ENCODE measurements at places on chromosomes 11 and 22.

GRCh38 chr11:32809313-32809712 lies 14.9 kb upstream of the CCDC73 start:
- peak; percentile 83 for DNase-seq

GRCh38 chr11:83007909-83008580 lies 63.7 kb downstream of the RAB30 start:
- peak; percentile 94 for DNase-seq

DNA sequence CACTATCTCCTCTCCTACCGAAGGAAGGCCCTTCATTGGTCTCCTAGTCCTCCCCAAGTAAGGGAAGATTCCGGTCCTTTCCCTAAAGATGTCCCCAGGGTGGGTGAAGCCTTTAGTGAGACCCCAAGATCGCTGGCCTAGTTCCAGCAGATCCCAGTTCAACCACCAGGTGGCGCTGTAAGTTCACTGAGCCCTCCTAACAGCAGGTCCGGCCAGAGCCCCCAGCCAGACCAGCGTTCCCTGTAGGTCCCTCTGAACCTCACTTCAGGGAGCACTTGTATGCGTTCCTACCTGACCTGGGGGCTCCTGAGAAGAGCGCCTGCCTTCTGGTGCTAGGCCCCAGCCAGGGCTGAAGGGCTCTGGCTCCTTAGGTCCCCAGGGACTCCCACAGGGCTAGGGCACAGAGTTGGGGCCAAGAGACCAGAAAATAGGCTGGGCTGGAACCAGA lies 38.1 kb downstream of the LMO1 start:
- DNase-seq = peak; percentile 89

GRCh38 chr11:8863838-8864237 lies 47.2 kb upstream of the AKIP1 start:
- DNase-seq = no peak

GRCh38 chr11:124842305-124842704 lies 22.9 kb upstream of the ROBO3 start:
- no peak for DNase-seq

- DNase-seq = peak; percentile 27
These were observed 4.6 kb downstream of the SLC1A2 start for GRCh38 chr11:35414776-35415175.

GRCh38 chr11:103904324-103904667 lies 132.1 kb upstream of the DDI1 start:
- DNase-seq = no peak

- no peak for DNase-seq
These were observed 450.4 kb downstream of the MIAT start for GRCh38 chr22:27107824-27108223.

DNA sequence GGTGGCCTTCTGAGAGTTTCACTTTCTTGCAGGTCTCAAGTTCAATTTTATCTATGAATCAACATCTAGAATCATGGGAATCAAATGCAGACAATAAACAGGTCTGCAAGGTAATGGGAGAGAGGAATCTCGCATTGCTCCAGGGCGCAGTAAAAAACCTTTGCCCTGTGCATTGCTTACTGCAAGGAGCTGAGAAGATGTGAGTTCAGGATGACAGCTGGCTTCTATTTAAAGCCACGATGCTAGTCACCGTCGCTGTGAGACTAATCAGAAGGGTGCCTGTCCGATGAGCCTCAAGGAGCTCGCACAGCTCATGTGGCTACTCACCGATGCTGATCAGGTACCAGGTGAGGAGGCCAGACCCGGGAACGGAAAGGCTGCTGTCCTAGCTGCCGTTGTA lies 30.2 kb upstream of the APOA1 start:
- no peak for DNase-seq

GRCh38 chr11:73114110-73114834 lies 27.8 kb downstream of the FCHSD2 start:
- no peak for DNase-seq

- no peak for DNase-seq
These were observed 6.8 kb downstream of the C11orf21 start for GRCh38 chr11:2294926-2295290.

- no peak for DNase-seq
These were observed 693.1 kb upstream of the KIRREL3 start for GRCh38 chr11:127693686-127694085.

DNA sequence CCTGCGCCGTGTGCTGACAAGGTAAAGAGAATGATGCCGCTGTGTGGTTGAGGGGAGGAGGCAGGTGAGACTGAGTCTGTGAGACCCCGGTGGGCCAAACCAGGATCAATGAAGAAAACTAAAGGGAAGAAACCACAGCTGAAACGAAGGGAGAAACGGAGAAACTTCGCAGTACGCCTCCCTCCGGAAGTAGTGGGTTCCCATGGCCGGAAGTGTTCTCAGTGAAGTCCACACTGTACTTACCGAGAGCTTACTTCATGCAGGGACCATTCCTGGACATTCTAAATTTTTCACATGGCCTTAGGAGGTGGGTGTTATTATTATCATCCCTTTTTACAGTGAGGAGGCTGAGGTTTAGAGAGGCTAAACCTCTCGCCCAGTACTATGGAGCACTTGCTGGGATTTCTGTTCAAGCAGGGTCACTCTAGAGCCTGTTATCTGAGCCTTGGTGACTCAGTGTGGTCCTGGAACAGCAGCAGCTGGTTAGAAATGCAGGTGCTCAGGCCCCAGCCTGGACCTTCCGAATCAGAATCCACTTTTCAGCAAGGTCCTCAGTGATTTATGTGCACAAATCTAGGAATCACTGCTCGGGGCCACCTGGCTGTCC lies 17.9 kb downstream of the CD5 start:
- DNase-seq = no peak

DNA sequence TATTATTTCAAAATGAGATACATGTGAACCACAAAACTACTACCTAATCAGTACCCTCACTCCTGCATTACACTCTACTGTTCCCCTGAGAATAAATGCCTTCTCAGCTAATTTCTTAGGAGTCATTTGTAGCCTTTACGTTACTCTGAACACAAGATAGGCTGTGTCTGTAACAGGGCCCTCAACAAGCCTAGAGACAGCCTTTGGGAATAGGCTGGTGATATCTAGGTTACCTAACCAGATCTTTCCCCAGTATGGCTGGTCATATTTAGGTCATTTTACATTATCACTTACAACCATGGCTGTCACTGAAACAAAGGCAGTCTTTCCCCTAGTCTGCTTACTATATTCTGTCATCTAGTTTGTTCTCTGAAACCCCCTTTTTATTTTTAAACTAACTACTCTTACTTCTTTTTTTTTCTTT lies 14.2 kb downstream of the ATM start:
- DNase-seq = no peak

GRCh38 chr11:97463891-97464290 lies 1074.1 kb downstream of the JRKL start:
- no peak for DNase-seq

DNA sequence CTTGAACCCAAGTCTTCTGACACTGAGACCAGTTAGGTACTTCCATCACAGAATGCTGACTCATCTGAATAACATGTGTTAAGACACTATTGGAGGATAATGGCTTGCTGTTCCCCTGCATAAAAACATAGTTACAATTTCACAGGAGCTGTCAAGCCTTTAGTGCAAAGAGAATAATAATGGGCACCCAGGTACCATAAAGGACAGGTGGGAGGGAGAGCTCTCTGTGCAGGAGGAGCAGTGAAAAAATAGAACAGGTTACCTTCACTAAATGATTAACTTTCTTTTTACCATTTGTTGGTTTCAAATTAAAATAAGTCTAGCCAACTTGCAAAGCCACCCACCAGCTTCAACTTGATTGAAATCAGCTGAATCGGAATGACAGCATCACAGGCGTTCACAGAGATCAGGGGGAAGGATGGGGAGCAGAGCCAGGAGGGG lies 173.2 kb downstream of the DSCAML1 start:
- DNase-seq = no peak

GRCh38 chr11:79617561-79617960 lies 176.7 kb upstream of the TENM4 start:
- no peak for DNase-seq

DNA sequence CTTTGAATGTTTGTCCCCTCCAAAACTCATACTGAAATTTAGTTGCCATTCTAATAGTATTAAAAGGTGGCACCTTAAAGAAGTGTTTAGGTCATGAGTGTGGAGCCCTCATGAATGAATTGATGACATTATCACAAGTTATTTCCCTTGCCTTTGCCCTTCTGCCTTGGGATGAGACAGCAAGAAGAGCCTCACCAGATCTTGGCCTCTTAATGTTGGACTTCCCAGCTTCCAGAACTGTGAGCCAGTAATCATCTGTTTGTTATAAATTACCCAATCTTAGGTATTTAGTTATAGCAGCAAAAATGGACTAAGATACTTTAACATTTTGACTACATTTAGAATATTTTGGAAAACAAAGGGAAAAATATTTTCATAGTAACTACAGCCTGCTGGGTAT lies 371.0 kb downstream of the JRKL start:
- DNase-seq = no peak

GRCh38 chr11:67355023-67355793 lies 1.9 kb upstream of the POLD4 start:
- peak; percentile 52 for DNase-seq

- peak; percentile 4 for DNase-seq
These were observed at the start of gene CLDN5 for GRCh38 chr22:19524170-19525115. TSS of gene CLDN5 (minus strand) at chr22:19524410. CDS start at chr22:19524255, 155 bp downstream.

GRCh38 chr11:76615950-76616349 lies 54.6 kb downstream of the LRRC32 start:
- no peak for DNase-seq

GRCh38 chr11:111408789-111409727 lies 30.0 kb upstream of the POU2AF1 start:
- no peak for DNase-seq

Data from NCI-H82 (cell line).